Skeletal muscle cell (primary cell): ENCODE measurements at places on chromosomes 12 and 14.

- DNase-seq = no peak
These were observed 84.3 kb downstream of the TMEM30B start for GRCh38 chr14:61196792-61197191.

DNA sequence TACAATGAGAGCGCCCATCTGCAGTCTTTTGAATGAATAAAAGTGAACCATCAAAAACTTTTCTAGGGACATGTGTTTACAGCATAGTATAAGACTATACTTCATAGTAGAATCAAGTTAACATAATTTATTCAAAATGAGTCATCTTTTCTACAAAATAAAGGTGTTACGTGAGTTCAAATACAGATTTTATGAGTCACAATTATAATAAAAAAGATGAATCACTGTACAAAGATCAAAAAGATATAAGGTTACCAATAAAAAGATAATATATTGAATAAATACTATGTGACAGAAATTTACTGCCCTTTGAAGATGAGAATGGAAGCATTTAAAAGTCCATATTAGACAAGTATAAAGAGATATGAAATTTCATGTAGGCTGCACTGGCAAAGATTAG, 2.8 kb downstream of the MBIP start:
- DNase-seq = no peak

- DNase-seq = no peak
These were observed 26.5 kb downstream of the ARL6IP4 start for GRCh38 chr12:123006977-123007376.

DNA sequence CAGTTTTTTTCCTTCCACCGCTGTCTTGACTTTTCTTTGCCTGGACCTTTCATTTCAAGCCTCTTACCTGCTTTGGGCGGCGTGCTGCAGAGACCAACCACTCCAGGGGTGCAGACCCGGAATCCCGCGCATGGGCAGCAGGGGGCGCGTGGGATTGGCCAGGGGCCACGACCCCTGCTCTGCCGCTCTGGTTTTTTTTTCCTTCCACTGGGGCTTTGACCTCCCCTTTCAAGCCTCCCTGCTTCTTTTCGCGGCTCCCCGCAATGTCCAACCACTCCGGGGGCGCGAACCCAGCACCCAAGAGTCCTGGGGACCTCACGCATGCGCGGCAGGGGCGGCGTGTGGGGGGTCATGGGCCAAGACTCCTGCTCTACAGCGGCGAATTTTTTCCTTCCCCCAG, 325.1 kb downstream of the ALG10 start:
- DNase-seq = no peak

DNA sequence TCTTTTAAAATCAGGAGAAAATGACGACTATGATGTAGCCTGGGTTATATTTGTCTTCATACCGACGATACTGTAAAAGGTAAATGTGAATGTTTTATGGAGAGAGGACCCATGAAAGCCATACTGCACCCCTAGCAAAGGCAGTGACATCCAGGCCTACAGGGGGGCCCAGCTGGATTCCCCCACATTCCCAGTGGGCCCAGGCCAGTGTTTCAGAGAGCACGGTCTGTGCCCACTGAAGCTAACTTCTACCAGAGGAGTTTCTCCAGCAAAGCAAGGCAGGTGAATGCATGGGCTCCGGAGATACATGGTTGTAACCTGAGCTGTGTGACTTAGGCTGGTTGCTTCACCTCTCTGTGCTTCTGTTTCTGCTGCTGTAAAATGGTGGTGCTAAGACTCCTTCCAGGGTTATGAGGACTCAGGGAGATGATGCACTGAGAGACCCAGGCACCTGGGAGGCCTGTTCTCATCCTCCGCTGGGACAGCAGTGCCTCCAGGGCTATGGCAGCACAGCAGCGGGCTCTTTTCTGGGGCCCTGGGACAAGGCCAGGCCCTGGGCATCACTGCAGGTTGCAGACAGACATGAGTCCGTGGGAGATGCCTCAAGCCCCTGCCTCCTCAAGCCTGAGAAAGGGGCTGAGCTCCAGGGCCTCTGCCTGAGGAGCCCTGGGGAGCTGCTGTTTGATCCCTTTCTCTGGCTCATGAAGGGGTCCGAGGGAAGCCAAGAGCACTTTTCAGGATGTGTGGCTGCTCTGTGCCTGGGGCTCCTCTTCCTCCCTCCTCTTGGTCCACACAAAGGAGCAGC, 73.7 kb downstream of the SERPINA3 start:
- DNase-seq = no peak

- DNase-seq = no peak
These were observed 34.4 kb upstream of the EPS8 start for GRCh38 chr12:15823360-15824128.

DNA sequence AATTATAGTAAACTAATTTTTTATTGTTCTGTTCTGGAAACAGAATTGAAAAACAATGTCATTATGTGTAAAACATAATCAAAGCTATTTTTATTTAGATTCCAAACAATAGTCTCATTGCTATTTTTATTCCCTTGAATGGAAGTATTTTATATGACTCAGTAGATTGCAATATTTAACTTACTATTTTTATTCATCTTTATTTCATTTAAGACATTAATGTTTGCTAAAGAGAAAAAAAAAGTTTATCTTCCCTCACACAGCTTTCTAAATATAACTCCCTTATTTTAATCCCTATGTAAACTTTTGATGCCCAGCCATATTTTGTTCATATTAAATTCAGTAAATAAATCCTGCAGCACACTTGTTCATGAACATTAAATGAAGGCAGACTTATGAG, 622.4 kb downstream of the SLC6A15 start:
- no peak for DNase-seq

- DNase-seq = no peak
These were observed 218.6 kb upstream of the DCN start for GRCh38 chr12:91401190-91401589.
